ENCODE measurements at places on chromosomes 2 and 18. TPM values are rescaled to one million over a fixed set of nuclear protein-coding genes. Genes with fewer than 3 reads are reported as not detected.

Gene ANKRD30B
- 4.4 TPM for total RNA-seq

Gene REG3G
- not detected for total RNA-seq

Gene GGCX
- 38.4 TPM for total RNA-seq

Gene NDC80
- not detected for total RNA-seq

Gene SLC9A2
- 2.4 TPM for total RNA-seq

All from dorsolateral prefrontal cortex (tissue), 122 donors.